ENCODE measurements at places on chromosomes 5 and 9.

DNA sequence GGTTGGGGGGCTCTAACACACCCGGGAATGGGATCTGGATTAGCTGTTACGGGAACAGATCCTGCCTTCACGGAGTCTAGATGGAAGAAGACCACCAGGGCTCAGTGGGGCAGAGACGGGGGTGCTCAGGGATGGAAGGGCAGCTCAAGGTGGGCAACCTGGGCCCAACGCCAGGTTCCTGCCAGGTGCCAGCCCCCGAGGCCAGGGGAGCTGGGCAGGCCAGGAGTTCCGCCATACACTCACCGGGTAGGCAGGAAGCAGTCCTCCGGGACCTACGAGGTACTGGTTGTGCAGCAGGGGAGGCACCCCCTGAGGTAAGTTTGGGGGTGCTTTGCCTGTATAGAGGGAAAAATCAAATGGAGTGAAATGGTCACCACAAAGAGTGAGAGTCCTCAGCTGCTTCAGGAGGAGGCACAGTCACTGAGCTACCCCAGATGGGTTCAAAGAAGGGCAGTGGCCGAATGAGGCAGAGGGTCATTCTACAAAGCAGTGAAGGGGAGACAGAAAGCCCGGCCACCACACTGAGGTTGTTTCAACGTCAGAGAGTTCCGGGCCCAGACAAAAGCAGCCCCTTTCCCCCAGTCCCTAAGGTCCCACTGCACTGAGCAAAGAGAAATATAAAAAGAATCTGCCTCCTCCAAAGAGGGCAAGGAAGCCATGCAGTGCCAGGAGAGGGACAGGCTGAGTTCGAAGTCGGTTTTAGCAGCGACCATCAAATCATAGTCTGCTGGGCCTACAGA is 110.0 kb downstream of the UBE2R2 start:
- DNase-seq, result no peak

DNA sequence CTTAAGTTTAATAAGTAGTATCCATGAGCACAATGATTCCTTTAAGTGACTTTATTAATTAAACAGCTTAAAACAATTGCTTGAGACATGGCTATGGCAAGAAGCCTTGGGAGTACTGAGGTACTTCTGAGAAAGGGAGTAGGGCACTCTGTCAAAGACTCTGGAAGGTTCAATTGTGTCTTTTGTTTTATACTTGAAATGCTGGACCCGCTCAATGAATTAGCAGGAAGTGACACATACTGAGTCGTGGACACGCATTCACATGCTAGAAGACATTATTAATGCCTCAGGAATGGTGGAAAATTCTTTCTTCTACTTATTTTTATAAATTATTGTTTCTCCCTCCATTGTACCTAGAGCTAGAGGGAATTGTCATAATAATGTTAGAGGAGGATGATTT is 347.3 kb upstream of the ZNF608 start:
- DNase-seq, result no peak

- DNase-seq, result no peak
Observed at GRCh38 chr9:13860019-13860418, 453.9 kb downstream of the NFIB start.

GRCh38 chr9:450057-450456 is 235.4 kb downstream of the DOCK8 start:
- DNase-seq, result no peak

DNA sequence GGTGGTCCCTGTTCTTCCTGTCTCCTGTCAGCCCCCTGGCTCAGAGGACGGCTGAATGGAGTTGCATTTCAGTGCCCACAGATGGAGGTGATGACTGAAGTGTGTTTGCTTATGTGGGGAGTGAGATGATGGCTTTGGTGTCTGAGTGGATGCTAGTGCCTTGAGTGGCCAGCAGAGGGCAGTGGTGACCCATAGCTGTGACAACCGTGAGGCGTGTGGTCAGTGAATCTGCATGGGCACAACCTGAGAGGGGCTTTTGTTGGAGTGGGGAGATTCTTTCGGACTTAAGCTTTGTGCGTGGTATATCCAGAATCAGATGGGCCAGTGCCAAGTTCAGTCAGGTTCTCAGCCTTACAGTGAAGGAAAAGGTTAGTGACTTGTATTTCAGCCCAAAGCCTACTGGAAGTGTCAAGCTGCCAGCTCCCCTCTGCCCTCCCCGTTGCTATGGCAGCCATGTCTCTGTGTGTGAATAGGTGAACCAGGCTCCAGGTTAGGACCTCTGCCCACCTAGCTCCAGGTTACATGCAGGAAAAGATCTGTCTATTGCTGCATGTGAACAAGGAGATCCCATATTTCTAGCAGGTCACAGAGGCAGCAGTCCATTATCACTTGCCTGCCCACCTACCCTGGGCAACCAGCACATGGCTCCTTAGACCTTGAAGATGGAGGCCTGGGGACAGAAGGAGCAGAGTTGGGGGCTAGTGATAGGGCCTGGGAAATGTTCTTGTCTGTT is 14.7 kb upstream of the CXXC5 start:
- peak; percentile 59 for DNase-seq

GRCh38 chr5:38210676-38211353 is 47.5 kb upstream of the EGFLAM start:
- no peak for DNase-seq

GRCh38 chr5:159187719-159188118 is 21.6 kb downstream of the RNF145 start:
- DNase-seq, result no peak

DNA sequence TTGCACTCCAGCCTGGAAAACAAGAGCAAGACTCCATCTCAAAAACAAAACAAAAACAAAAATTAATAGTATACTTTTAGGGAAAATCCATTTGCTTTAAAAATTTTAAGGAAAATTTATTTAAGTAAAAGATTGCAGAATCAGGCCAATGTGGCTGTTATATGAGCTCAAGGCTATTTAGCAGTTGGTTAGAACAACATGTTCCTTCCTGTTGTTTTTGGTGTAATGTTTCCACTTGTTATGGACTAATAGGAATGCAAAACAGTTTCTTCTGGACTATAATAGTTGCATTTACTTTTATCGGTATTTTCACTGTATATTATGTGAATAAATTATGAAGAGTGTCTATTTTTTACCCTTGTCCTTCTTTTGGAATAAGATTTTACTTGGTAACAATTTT is 3.0 kb upstream of the CDC42SE2 start:
- no peak for DNase-seq

DNA sequence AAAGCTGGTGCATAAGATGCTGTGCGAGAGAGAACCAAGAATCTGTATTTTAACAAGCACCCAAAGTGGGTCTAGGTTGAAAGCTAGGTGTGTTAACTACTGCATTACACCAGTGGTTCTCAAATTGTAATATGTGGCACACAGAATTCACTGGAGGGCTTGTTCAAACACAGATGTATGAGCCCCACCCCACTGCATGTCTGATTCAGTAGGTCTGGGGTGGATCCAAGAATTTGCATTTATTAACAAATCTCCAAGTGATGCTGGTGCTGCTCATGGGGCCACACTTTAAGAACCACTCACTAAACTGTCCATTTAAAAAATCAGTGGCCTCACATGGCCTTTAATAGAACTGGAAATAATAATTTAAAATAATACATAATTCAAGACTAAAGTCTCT is 40.4 kb downstream of the LPAR1 start:
- DNase-seq, result no peak

GRCh38 chr9:121474231-121474947 is 25.3 kb downstream of the GGTA1 start:
- DNase-seq, result no peak

- no peak for DNase-seq
Observed at GRCh38 chr9:14428781-14429230, 114.9 kb upstream of the NFIB start.

DNA sequence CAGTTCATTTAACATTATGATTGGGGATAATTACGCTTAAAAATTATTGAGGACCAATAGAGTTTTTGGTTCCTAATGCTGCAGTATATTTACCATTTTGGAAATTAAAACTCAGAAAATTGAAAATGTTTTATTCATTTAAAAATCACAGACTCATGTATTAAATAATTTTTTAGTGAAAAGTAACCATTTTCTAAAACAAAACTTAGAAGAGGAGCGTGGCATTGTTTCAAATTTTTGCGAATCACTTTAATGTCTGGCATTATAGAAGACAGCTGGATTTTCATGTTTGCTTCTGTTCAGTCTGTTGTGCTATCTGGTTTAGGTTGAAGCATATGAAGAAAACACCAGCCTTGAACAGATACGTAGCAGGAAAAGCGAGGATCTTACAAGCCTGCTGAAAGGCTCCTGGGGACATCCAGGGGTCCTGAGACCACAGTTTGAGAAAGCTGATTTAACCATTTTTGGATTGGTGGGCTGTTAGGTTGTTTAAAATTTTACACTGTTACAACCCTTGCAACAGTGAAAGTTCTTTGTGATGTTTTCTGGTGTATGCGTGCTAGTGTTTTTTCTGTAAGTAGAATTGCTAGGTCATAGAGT is 1.6 kb downstream of the ZFYVE16 start:
- DNase-seq, result no peak
